Activated CD4-positive, alpha-beta T cell treated with anti-CD3 and anti-CD28 coated beads for 36 hours (primary cell): ENCODE measurements at places on chromosomes 5 and 9. TPM values are rescaled to one million over a fixed set of nuclear protein-coding genes. Genes with fewer than 3 reads are reported as not detected.

DNA sequence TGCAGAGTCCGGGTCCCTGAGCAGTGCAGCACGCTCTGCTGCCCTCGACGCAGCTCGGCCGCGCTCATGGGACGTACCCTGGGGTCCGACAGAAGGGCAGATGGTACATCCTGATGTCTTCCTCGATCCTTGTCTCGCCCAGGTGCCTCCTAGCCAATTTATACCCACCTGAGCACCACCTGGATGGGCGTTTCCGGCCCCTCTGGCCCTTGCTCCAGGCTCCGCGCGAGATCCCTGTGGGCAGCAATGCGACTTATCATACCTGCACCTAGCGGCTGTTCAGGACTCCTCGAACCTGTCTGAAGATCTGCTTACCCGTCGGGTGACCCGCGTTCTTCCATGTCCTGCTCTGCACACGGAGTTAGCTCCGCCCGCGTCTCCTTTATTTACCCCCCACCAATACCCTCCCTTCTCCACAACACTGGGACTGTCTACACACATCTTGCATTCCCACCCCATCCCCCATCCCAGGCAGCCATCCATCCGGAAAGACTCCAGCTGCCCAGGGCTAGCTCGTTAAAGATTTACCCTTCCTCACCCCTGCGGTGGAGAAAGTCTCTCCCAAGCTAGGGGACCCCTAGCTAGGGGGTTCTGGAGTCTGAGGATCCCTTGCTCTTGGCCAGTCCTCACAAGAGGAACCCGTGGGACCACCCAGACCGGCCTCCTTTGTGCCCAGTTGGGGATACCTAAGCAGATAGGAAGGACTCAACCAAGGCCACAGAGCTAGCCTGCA, at the start of gene KIF12:
KIF12 (minus strand) TSS at position 357 of the 733 bp plus-strand sequence; CDS start at position 341, 16 bp downstream.
- no peak for DNase-seq
- H3K4me1 ChIP-seq, result no peaks in the 10 kb centered on the region
- H3K27ac ChIP-seq, result no peak within 1 kb of the TSS
- no peak within 1 kb of the TSS for H3K4me3 ChIP-seq
- peaks cover 37% of the 10 kb centered on the region for H3K27me3 ChIP-seq
- H3K36me3 ChIP-seq, result peaks cover 3% of the 10 kb centered on the region

DNA sequence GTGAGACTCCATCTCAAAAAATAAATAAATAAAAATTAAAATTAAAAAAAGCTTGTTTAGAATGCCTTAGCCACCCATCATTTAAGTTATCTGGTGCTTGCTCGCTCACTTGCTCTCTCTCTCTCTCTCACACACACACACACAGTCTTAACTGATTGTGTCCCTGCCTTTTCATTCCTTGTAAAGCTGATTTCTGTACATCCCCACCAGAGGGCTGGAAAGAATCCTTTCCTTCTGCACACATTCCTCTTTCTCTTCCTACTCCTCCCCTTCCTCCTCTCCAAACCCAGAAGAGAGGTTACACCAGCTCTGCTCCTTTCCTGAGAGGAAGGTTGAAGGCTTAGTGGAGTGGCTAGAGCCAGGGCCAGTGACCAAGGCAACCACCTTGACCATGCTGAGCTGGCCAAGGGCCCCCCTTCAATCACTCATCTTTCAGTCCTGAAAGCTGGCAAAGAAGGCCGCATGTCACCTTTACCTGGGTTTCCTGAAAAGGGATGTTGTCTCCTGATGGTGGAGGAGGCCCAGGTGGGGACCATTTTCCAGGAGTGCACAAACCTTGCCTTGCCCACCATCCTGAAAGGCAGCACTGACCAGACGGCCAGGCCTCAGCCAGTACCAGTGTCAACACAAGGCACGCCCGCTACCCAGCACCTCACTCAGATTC, 25.6 kb downstream of the STK10 start:
- no peak for DNase-seq
- no peak overlapping the region for H3K4me3 ChIP-seq
- peak overlapping the region; percentile 51 for H3K27ac ChIP-seq
- H3K27me3 ChIP-seq, result no peaks in the 10 kb centered on the region
- peaks cover 24% of the 10 kb centered on the region for H3K36me3 ChIP-seq

- no peak overlapping the region for H3K27ac ChIP-seq
- DNase-seq, result no peak
- H3K36me3 ChIP-seq, result no peaks in the 10 kb centered on the region
- H3K4me1 ChIP-seq, result no peaks in the 10 kb centered on the region
Observed at GRCh38 chr9:16542290-16542689, 328.2 kb downstream of the BNC2 start.

DNA sequence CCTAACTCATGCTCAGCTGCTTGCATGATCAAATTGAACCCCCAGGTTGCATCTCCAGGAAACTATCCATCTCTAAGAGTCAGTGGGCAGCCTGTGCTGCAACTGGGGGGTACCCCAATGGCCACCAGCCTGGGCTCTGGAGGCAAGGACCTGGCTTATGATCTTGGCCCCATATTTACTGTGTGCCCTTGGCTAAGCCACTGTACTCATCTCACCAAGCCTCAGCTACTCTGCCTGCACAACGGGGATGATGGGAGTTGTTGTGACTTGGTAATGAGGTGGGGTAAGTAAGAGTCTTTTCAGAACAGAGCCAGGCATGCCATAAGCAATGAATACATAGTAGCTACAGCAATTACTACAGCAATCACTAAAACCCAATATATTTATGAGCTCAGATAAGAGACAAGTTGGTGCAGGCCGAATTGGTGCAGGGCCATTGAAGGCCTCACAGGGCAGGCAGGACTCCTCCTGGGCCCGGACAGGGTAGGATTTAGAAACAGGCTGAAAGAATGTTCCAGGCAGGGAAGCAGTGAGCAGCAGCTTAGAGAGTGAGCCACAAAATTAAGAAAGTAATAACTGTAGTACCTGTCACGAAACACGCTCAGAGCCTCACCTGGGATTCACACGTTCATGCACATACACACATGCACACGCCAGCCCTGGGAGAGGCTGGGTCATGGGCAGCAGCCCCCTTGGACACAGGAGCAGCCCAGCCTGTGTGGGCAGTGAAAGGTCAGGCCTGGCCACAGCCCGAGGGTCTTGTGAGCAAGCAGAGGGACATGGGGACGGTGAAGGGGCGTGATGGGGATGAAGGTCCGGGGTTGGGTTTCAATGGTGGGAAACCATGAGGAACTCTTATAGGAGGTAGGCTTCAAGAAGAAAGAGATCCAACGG, 74.1 kb downstream of the PAX5 start:
- DNase-seq, result no peak
- no peak overlapping the region for H3K4me3 ChIP-seq
- no peaks in the 10 kb centered on the region for H3K4me1 ChIP-seq
- peaks cover 36% of the 10 kb centered on the region for H3K27me3 ChIP-seq

GRCh38 chr5:71932655-71933338, 174.5 kb upstream of the MAP1B start:
- no peak overlapping the region for H3K27ac ChIP-seq
- no peaks in the 10 kb centered on the region for H3K36me3 ChIP-seq
- H3K4me3 ChIP-seq, result no peak overlapping the region
- H3K4me1 ChIP-seq, result no peaks in the 10 kb centered on the region

GRCh38 chr5:125202871-125203438, 456.5 kb upstream of the ZNF608 start:
- no peak overlapping the region for H3K4me3 ChIP-seq
- no peak for DNase-seq
- H3K27me3 ChIP-seq, result peaks cover 1% of the 10 kb centered on the region
- H3K27ac ChIP-seq, result no peak overlapping the region
- no peaks in the 10 kb centered on the region for H3K36me3 ChIP-seq

GRCh38 chr5:6492934-6493333, 44.3 kb downstream of the UBE2QL1 start:
- no peak for DNase-seq
- H3K27me3 ChIP-seq, result peaks cover 11% of the 10 kb centered on the region
- H3K4me3 ChIP-seq, result no peak overlapping the region
- no peak overlapping the region for H3K27ac ChIP-seq
- no peaks in the 10 kb centered on the region for H3K36me3 ChIP-seq

DNA sequence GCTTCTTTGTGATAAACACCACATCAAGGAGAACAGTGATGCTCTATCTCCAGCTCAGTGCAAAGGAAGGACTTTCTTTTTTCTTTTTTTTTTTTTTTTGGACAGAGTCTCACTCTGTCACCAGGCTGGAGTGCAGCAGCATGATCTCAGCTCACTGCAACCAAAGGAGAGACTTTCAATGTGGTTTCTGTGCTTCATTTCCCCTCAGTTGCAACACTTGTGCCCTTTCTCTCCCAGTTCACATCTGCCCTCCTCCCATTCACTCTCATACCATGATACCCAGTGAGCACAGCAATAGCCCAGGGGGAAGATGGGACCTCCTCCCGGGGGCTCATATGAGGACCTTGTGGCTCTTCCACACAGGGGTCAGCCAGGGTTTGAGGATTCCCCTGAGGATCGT, 110.0 kb downstream of the MTRR start:
- H3K36me3 ChIP-seq, result no peaks in the 10 kb centered on the region
- H3K4me1 ChIP-seq, result no peaks in the 10 kb centered on the region
- peaks cover 6% of the 10 kb centered on the region for H3K27me3 ChIP-seq
- H3K4me3 ChIP-seq, result no peak overlapping the region
- no peak overlapping the region for H3K27ac ChIP-seq
- DNase-seq, result no peak

DNA sequence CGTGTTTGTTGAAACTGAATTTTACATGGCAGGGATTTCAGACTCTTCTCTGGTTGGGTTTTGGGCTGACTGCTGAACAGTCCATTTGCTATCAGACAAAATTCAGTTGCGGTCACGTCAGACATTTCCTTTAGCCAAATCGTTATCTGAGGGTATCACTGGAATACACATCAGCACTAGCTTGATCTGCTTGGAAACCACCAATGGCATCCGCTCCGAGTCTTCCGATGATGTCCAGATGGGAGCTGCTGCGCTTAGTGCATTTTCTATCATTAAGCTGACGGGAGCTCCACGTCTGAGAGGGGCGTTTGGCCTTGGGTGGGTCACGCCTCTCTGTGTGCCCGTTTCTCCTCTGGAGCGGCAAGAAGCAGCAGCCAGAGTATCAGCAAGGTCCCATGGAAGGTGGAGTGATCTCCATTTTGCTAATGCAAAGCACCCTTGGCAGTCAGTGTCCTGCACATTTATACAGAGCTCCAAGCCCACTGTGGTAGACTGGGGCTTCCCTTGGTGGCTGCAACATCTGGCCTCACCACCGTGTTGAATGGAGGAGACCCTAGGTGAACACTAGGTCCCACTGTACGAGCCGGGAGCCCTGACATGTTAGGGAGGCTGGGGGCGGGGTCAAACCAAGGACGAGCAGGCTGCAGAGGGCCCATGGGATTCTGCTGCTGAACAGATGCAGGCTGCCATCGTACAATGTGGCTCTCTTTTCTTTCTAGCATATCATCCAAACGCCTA, 134.6 kb upstream of the PHYKPL start:
- no peaks in the 10 kb centered on the region for H3K36me3 ChIP-seq
- H3K27ac ChIP-seq, result no peak overlapping the region
- H3K4me1 ChIP-seq, result no peaks in the 10 kb centered on the region
- no peaks in the 10 kb centered on the region for H3K27me3 ChIP-seq
- DNase-seq, result no peak
- no peak overlapping the region for H3K4me3 ChIP-seq

GRCh38 chr9:114690308-114690707, 8.3 kb upstream of the TEX48 start:
- H3K27me3 ChIP-seq, result no peaks in the 10 kb centered on the region
- H3K36me3 ChIP-seq, result peaks cover 26% of the 10 kb centered on the region
- peak overlapping the region; percentile 98 for H3K27ac ChIP-seq
- DNase-seq, result peak; percentile 30
- H3K4me1 ChIP-seq, result peaks cover 94% of the 10 kb centered on the region

DNA sequence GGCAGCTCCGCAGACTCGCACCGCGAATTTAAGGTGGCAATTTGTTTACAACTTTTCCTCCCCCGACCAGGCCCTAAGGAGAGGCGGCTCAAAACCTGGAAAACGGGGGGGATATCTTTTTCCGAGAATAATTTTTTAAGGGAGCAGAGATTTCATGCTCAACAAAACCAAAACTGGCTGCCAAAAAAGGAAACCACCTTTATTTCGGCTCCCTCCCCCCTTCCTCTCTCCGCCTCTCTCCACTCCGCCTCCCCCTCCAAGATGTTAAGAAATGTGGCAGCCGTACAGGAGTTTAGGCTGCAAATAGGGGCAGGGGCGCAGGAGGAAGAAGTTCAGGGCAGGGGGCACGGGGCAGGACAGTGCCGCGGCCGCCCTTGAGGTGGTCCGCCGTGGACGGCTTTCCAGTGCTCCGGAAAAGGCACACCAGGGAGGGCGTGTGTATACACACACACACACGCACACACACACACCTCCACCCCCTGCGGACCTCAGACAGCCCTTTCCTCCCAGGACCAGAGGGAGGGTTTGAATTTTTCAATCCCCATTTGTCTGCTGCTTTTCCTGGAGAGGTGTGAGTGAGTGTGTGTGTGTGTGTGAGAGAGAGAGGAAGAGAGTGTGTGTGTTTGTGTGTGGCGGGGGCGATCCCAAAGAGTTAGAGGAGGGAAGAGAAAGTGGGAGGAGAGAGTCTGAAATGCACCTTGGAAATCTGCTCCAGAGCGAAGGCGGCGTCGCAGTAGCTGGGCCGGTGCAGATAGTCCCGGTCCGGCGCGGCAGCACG, 9.1 kb downstream of the PTCH1 start:
- peaks cover 13% of the 10 kb centered on the region for H3K27me3 ChIP-seq
- H3K27ac ChIP-seq, result peak overlapping the region; percentile 85
- H3K36me3 ChIP-seq, result peaks cover 7% of the 10 kb centered on the region

- no peak for DNase-seq
- H3K4me1 ChIP-seq, result no peaks in the 10 kb centered on the region
- H3K27me3 ChIP-seq, result no peaks in the 10 kb centered on the region
- H3K36me3 ChIP-seq, result no peaks in the 10 kb centered on the region
Observed at GRCh38 chr9:80222466-80223169, 650.9 kb downstream of the TLE4 start.

GRCh38 chr5:32329395-32329834, 16.7 kb upstream of the MTMR12 start:
- no peaks in the 10 kb centered on the region for H3K4me1 ChIP-seq
- H3K36me3 ChIP-seq, result no peaks in the 10 kb centered on the region
- H3K27ac ChIP-seq, result no peak overlapping the region
- DNase-seq, result peak; percentile 75
- no peaks in the 10 kb centered on the region for H3K27me3 ChIP-seq

- no peak overlapping the region for H3K27ac ChIP-seq
- no peak overlapping the region for H3K4me3 ChIP-seq
Observed at GRCh38 chr5:51983161-51983560, 599.9 kb downstream of the ISL1 start.

DNA sequence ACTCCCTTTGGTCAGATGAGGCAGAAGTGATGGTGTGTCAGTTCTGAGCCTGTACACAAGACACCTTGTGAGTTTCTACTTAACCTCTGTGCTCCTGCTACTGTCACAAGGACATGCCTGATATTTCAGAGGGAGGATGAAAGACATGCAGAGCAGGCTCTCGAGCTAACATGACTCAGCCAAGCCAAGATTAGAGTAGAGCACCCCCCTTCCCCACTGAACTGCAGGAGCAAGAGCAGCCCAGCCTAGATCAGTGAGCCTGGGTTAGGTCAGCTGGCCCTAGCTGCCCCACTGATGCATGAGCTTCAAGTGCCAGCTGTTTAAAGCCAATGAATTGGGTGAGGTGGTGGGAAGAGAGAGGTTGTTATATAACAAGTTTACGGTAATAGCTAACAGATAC, 36.7 kb downstream of the BRINP1 start:
- H3K36me3 ChIP-seq, result no peaks in the 10 kb centered on the region
- no peak overlapping the region for H3K27ac ChIP-seq
- no peaks in the 10 kb centered on the region for H3K4me1 ChIP-seq
- H3K27me3 ChIP-seq, result no peaks in the 10 kb centered on the region

DCAF12 gene
- 35.0 TPM for total RNA-seq

ZNF484 gene
- 9.8 TPM for total RNA-seq

ADGRD2 gene
- not detected for total RNA-seq

ACOT12 gene
- not detected for total RNA-seq

F12 gene
- total RNA-seq, result 3.4 TPM

DMRTA1 gene
- not detected for total RNA-seq

PCDHGA11 gene
- total RNA-seq, result 0.07 TPM

SLC1A1 gene
- total RNA-seq, result 0.18 TPM
